ENCODE measurements at places on chromosomes 12 and 14. TPM values are rescaled to one million over a fixed set of nuclear protein-coding genes. Genes with fewer than 3 reads are reported as not detected.

The P2RX7 gene
- 1.9 TPM for total RNA-seq

The CLEC2D gene
- total RNA-seq: 6.5 TPM

The P2RX2 gene
- total RNA-seq: not detected

The NUAK1 gene
- 16.9 TPM for total RNA-seq

The SVOP gene
- total RNA-seq: 0.08 TPM

The IFNG-AS1 gene
- total RNA-seq: 2.7 TPM

DNA sequence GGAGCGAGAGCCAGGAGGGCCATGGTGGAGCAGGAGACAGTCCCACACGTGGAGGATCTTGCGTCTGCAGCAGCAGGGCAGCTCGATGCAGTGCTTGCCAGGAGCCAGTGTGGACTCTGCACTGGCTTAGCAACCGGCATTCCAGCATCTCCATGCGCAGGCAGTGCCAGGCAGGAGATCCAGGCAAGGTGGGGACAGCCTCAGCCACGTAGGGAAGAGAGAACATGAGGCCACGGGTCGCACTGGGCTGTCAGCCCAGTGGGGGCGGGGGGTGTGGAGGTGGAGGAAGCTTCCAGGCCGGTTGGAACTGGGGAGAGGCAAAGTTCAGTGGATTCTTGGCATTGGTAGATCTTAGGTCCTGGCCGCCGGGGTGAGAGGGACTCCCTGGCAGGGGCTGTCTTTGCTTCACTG lies 121.0 kb upstream of the EVL start:
- H3K36me3 ChIP-seq: peaks cover 25% of the 10 kb centered on the region
- no peak for DNase-seq
- H3K4me1 ChIP-seq: no peaks in the 10 kb centered on the region

GRCh38 chr12:52925717-52926595 lies 21.1 kb upstream of the KRT8 start:
- no peak for DNase-seq
- no peak overlapping the region for H3K4me3 ChIP-seq
- peak overlapping the region; percentile 73 for H3K27ac ChIP-seq
- H3K27me3 ChIP-seq: no peaks in the 10 kb centered on the region
- H3K4me1 ChIP-seq: peaks cover 37% of the 10 kb centered on the region

DNA sequence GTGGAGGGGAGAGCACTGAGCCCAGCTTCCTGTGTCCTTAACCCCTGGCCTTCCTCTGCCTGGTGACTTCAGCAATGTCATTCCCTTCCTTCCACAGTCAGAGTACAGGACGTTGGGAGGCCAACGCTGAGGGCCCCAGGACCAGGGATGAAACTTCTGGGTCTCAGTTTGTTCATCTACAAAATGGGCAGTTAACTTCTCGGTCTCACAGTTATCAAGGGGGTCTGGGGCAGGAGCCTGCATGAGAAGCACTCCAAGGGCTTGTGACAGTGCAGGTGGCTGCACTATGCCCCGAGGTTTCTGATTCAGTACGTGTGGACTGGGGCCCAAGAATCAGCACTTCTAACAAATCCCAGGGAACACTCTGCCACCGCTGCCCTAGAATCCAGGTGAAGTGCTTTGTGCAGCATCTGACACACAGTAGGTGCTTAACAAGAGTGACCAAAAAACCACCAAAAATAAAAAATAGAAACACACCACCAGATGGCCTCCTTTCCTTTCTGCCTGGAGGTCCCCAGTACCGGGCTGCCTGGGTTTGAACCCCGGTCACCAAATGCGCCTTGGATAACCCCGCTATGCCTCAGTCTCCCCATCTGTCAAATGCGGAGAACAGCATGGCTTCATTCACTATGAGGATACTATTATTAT lies 80.4 kb downstream of the RFLNA start:
- H3K36me3 ChIP-seq: peaks cover 84% of the 10 kb centered on the region
- no peak overlapping the region for H3K4me3 ChIP-seq
- no peak overlapping the region for H3K27ac ChIP-seq
- peaks cover 41% of the 10 kb centered on the region for H3K4me1 ChIP-seq
- H3K27me3 ChIP-seq: no peaks in the 10 kb centered on the region

GRCh38 chr14:60721326-60722106 lies 2.6 kb downstream of the SIX4 start:
- H3K27ac ChIP-seq: peak overlapping the region; percentile 81
- H3K4me3 ChIP-seq: peak overlapping the region; percentile 79
- H3K27me3 ChIP-seq: no peaks in the 10 kb centered on the region
- H3K4me1 ChIP-seq: no peaks in the 10 kb centered on the region
- DNase-seq: no peak

DNA sequence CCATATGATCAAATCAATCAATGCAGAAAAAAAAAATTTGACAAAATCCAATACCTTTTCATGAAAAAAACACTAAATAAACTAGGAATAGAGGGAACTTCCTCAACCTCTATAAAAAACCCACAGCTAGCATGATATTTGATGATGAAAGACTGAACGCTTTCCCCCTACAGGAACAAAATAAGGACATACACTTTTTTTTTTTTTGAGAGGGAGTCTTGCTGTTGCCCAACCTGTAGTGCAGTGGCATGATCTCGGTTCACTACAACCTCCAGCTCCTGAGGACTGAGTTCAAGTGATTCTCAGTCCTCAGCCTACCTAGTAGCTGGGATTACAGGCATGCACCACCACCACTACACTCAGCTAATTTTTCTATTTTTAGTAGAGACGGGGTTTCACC lies 17.9 kb upstream of the CAMKK2 start:
- no peaks in the 10 kb centered on the region for H3K27me3 ChIP-seq
- no peak for DNase-seq
- H3K27ac ChIP-seq: no peak overlapping the region
- H3K36me3 ChIP-seq: peaks cover 35% of the 10 kb centered on the region

- no peaks in the 10 kb centered on the region for H3K27me3 ChIP-seq
- H3K27ac ChIP-seq: no peak overlapping the region
- H3K4me3 ChIP-seq: no peak overlapping the region
- DNase-seq: no peak
- H3K4me1 ChIP-seq: no peaks in the 10 kb centered on the region
These were observed 149.7 kb upstream of the DCN start for GRCh38 chr12:91332302-91332701.
